Effector memory CD4-positive, alpha-beta T cell (primary cell): ENCODE measurements at places on chromosomes 1 and 21.

- no peak for DNase-seq
These were observed 23.4 kb upstream of the ATF3 start for GRCh38 chr1:212585210-212585609.

GRCh38 chr1:51679435-51679834 lies 62.5 kb downstream of the OSBPL9 start:
- DNase-seq: no peak

DNA sequence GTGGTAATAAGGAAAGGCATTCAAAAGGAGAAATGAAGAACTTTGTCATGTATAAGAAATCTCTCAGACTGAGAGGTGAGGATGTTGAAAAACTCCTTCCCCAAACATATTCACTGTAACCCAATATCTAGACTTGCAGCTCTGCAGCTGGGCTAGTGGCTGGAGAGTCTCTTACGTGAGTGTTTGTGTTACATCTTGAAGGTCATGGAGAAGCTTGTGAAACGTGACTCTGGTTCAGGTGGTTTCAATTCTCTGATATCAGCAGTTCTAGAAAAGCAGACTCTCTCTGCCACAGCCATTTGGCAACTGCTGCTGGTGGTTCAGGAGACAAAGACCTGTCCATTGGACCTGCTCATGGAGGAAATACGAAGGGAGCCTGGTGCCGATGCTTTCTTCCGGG lies 55.0 kb upstream of the EPHA8 start:
- no peak for DNase-seq

GRCh38 chr1:182595641-182596240 lies 6.7 kb upstream of the RNASEL start:
- DNase-seq: peak; percentile 43

- no peak for DNase-seq
These were observed 582.6 kb upstream of the TMPRSS15 start for GRCh38 chr21:18986197-18986596.

DNA sequence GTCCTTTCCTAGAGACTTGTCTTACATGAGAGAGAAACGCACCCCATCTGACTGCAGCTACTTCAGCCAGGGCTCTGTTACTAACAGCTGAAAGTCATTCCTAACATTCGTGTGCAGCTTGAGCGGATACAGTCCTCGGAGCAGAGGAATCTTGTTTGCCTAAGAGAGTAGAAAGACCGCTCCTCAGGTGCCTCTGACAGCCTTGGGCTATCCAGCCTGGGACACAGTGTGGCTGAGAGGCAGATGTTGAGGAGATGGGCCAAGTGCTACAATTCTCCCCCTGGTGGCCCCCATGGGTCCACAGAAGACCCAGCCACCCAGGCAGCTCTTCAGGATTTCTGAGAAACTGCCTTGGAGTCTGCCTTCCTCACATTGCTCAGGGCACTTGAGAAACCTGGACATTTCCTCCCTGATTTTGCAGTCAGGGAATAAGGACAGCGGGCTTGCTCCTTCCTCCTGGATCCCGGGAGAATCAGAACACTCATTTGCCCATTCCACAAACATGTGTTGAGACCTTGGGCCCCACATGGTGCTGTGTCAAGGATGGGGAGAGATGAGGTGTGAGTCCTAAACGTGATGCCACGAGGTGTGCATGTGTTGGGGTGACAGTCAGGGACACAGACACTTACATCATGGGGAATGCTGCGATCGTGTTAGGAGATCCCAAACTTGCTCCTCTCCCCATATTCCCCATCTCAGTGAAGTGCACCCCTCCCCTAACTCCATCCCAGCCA lies 13.1 kb downstream of the TRIM62 start:
- DNase-seq: no peak

GRCh38 chr1:31354283-31354682 lies 18.6 kb downstream of the FABP3 start:
- DNase-seq: no peak

- no peak for DNase-seq
These were observed 157.3 kb downstream of the CLIC6 start for GRCh38 chr21:34825948-34826548.

GRCh38 chr1:213779228-213779627 lies 208.5 kb upstream of the PROX1 start:
- no peak for DNase-seq

DNA sequence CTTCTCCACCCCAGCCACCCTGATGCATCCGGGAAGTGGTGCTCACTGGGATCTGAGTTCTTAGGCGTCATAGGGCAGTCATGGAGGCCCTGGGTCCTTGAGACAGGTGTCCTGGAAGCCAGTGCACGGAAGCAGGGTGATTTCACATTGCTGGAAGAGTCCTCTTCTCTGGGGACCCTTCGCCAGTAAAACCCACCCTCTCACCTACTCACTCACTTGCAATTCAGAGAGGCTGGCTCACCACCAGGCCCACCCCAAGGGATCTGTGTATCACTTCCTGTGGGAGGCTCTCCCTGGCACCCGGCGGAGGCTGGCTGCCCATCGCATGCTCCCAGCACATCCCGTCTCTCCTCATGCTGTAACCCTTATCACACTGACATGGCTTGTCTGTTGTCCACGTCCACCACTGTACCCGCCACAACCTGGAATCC lies 40.2 kb upstream of the EPS8L3 start:
- no peak for DNase-seq

- no peak for DNase-seq
These were observed 6.3 kb upstream of the LRRC52 start for GRCh38 chr1:165537356-165538109.

DNA sequence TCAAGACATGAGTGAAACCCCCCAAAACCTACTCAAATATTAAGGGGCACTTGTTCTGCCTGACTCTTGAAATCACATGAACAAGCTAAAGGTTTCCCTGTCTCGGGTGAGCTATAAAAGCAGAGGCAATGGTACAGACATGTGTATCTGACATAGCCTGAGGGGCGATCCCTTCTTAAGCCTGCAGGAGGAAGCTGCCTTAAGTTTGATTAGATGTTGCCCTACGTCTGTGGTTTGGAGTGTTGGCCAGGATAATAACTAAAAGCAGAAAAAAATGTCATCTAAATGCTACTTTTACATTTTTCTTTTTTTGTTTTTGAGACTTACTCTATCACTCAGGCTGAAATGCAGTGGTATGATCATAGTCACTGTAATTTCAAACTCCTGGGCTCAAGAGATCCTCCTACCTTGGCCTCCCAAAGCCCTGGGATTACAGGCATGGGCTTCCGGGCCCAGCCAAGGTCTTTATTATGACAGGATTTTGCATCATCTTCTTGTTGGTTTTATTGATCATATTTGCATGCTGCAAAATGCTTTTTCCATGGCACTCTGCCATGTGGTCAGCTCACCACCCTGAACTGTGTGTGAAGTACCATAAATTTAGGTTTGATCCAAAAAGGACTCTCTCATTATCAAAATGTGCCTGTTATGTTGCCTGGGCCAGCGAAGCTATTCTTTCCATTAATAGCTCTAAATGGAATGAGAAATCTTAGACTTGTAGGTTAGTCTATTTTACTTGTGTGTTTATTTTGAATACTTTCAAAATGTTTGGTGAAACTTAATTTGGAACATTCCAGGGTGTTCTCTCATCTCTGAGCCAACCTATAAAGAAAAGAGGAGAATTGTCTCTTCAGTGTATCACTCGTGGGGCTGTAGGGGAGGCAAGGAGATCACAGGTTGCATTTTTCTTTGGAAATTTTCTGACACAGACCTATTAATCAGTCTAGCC lies 15.0 kb upstream of the HMGN1 start:
- no peak for DNase-seq

DNA sequence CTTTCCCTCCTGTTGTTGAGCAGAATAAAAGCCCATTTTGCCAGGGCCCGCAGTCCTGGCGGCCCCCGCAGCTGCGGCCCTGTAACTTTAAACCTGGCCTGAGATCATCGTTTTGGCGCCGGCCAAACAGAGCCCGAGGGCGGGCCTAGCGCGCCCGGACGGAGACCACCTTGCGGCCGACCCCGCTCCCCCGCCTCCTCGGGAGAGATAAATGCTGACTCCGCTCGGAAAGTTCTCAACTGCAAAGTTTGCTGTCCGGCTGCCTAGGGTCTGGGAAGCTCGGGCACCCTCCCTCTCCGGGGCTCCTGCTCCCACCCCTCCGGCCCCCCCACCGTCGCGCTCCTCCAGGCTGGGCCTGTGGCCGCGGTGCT lies at the start of gene PDPN:
TSS of gene PDPN (plus strand) at position 238 of the 371 bp plus-strand sequence. CDS start 202 bp downstream, outside the sequence.
- no peak for DNase-seq

GRCh38 chr1:193054169-193054675 lies 4.9 kb downstream of the UCHL5 start:
- no peak for DNase-seq

DNA sequence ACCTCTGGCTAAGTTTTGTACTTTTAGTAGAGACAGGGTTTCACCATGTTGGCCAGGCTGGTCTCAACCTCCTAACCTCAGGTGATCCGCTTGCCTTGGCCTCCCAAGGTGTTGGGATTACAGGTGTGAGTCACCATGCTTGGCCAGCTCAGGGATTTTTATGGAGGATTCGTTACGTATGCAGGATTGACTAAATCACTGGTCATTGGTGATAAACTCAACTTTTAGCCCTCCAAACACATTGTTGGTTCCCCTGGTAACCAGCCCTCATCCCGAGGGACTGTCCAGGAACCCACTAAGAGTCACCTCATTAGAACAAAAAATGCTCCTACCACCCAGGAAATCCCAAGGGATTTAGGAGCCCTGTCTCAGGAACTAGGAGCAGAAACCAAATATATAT lies 40.4 kb downstream of the ST3GAL3 start:
- no peak for DNase-seq

DNA sequence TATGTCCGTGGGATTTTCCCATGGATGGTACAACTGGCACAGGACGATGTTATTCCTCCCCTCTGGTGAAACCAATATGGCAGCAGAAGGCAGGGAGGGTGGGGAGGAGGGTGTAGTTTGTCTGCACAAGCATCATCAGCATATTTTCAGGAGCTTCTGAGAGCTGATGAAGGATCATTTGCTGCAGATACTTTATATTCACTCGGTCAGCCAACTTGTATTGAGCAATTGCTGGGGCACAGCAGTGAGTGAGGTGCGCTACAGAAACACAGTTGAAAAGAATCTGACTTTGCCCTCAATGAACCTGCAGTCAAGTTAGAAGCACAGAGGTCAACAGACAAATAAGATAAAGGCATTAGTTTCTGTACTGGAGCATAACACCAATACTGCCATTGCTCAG lies 13.0 kb downstream of the PKP1 start:
- DNase-seq: no peak

DNA sequence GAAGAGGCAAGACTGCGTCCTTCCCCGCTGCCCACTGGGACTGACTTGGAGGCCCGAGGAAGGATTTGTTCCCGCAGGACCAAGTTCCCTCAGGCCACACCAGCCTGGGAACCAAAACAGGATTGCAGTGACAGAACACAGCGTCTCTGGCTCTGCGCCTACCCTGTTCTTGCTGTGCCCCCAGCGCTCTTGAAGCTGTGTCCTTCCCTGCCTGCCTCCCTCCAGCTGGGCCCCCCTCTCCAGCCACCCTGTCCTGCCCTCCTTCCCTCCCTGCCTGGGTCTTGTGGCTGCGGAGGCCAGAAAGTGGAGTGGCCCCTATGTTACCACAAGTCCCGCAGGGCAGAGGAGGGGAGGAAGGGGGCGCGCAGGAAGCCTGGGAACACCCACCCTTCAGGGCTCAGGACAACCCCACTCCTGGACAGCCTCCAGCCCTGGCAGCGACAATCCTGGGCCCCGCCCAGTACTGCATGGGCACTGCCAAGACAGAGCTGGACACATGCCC lies 164.9 kb downstream of the DYRK1A start:
- DNase-seq: no peak

DNA sequence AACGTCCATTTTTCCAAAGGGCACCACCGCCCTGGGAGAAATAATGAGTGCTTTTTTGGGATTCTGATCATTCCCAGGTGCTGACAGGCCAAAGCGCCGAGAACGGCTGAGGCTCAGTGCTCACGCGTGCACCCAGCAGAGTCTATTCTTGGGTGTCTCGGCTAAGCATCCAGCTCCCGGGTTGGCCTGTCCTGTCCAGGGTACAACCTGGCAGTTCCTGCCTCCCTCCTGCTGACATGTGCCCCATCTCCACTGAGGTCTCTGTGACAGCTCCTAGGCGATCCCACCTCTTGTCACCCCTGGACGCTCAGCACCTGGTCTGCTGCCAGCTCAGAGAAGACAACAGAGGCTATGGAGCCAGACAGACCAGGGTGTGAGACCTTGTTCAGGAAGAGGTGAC lies 684.5 kb downstream of the PTPRU start:
- DNase-seq: no peak

GRCh38 chr1:10438677-10439163 lies 8.5 kb downstream of the CENPS start:
- DNase-seq: no peak

- no peak for DNase-seq
These were observed 20.8 kb upstream of the ZNF362 start for GRCh38 chr1:33235521-33235920.

DNA sequence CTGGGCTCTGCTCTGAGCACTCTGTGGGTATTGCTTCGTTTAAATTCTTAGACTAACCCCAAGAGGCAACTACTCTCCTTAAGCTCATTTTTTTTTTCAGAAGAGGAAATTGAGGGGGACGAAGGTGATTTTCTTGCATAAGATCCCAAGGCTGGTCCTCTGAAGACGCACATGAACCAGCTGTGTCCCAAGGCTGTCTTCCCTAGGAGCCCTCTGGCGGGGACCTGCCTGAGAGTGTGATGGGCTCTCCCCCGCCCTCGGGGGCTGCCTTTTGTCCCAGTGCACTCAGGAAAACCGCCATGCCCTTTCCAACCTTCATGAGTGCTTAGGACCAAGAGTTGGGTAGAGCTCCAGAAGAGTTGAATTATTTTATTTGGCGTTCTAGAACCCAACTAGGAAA lies 21.7 kb downstream of the UMODL1 start:
- DNase-seq: no peak

GRCh38 chr1:243254233-243254926 lies 701 bp downstream of the CEP170 start:
- DNase-seq: peak; percentile 54

- no peak for DNase-seq
These were observed 18.5 kb upstream of the SLC25A34 start for GRCh38 chr1:15717418-15718125.

- no peak for DNase-seq
These were observed 26.6 kb upstream of the MPZL1 start for GRCh38 chr1:167695147-167695546.

GRCh38 chr1:190353538-190354101 lies 124.0 kb downstream of the BRINP3 start:
- DNase-seq: no peak

- DNase-seq: no peak
These were observed 114.5 kb downstream of the KIAA0319L start for GRCh38 chr1:35442734-35443133.

- no peak for DNase-seq
These were observed 69.8 kb upstream of the FAM3B start for GRCh38 chr21:41246808-41247207.
